Fibroblast of skin of right quadriceps (primary cell): ENCODE measurements at places on chromosomes 16 and 17.

- peak; percentile 18 for DNase-seq
These were observed 1.5 kb downstream of the SLC38A8 start for GRCh38 chr16:84040823-84041820.

DNA sequence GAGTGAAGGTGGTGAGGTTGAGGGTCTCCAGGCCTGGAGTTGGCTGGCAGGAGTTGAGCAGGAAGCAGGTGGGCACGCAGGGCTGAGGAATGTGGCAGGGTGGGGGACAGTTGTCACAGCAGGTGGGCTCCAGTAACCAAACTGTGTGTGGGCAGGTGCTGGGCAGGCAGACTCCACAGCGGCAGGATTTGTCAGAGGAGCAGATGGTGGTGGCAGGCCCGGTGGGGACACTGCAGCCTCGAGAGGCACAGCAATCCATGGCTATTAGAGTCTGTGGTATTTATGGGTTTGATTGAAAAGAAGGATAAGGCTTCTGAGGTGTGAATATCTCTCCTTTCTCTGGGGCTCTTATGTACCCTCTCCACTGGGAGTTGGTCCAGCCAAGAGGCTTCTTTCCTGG lies at the start of gene KRTAP3-3:
Gene KRTAP3-3 (minus strand): TSS at position 326 of the 400 bp plus-strand sequence. CDS start 67 bp downstream, at position 259.
- DNase-seq: no peak

DNA sequence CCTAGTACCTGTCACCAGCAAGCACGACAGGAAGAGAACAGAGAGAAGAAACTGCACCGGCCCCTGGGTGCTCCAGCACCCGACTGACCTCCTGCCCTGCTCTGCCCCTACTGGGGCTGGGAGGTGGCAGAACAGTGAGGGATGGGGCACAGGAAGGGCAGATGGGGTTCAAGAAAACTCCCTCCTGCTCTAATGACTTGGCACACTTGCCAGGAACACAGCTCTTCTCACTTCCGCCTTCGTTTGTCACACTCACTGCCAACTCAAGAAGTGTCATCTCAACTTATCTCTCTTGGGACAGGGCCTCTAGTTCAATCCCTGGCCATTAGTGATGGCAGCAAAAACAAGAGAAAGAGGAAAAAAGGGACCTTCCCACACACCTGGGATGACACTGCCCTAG lies 42.7 kb upstream of the ICAM2 start:
- DNase-seq: no peak

DNA sequence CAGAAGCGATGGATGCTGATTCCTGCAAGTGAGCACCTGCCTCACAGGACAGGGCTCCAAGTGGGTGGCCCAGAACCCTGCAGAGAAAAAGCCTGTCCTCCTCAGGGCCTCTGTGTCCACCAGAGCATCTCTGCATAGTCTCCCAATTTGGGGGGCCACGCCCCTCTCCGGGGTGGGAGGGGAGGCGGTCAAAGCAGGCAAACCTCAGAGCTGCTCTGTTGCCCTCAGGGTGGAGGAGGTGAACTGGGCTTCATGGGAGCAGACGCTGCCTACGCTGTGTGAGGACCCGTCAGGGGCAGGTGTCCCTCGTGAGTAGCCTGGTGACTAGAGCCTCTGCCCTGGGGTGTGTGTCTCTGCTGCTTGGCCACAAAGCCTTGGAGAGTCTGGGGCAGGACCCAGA lies 19.3 kb downstream of the TRPV2 start:
- DNase-seq: no peak

DNA sequence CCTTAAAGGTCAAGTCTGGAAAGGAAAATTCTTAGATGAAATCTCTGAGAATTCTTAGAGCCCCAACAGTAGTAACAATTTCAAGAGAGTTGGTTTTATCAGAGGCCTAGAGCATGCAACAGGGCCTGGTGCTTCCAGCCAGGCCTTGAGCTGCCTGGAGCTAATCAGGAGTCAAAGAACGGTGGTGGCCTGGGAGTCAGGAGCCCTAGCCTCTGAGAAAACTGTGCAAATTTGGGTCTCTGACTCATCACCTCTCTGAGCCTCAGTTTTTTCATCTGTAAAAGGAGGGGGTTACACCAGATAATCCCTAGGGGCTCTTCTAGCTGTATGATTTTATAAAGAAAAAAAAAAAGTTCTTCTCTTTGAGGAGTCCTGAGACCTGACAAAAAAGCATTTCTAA lies 227.3 kb upstream of the RPL38 start:
- DNase-seq: no peak

DNA sequence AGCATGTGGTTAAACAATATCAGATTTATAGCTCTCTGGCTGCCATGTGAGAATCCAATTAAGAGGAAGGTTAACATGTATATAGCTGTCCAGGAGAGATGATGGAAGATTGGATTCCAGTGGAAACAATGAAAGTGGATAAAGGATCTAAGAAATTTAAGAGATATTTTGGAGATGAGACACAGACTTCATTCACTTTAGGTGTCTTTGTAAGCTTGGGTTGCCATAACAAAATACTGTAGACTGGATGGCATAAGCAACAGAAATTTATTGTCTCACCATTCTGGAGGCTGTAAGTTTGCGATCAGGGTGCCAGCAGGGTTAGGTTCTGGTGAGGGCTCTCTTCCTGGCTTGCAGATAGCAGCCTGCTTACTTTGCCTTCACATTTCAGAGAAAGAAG lies 155.9 kb upstream of the MYOCD start:
- peak; percentile 71 for DNase-seq

DNA sequence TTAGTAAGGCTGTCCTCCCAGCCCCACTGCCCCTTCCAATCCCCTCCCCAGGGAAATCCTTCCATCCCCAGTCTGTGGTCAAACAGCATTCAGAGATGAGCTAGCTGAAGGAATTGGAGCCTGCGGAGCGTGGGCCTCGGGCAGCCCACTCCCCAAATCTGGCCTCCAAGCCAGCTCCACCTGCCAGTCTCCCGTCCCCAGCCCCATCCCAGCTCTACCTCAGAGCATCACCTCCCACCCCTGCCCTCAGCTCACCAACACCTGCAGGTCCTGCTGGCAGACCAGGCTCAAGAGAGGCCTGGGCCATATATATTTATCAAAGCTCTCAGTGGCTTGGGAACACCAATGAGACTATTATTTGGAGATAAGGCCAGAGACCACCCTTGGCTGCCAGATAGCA lies 5.2 kb upstream of the SPPL2C start:
- no peak for DNase-seq

DNA sequence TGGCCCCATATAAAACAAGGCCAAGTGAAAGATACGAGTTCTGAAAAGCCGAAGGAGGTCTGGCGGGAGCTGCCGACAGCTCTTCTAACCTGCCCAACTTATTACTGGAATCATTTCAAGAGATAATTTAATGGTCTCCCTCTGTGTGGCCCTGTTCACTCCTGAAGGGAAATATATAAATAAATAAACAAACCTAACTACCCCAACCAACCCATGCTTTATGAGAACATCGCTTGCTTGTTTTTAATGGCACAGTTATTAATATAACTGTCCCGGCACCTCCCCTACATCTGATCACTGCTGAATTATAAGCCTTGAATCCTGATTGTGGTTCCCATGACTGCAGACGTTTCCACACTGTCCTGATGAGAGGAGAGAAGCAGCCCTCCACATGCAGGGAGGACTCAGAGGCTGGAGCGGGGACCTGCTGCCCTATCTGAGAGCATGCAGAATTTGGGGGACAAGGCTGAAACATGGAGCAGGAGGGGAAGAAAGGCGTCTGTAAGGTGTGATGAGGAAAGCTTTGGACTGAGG lies 22.2 kb downstream of the CDK5RAP3 start:
- DNase-seq: no peak

DNA sequence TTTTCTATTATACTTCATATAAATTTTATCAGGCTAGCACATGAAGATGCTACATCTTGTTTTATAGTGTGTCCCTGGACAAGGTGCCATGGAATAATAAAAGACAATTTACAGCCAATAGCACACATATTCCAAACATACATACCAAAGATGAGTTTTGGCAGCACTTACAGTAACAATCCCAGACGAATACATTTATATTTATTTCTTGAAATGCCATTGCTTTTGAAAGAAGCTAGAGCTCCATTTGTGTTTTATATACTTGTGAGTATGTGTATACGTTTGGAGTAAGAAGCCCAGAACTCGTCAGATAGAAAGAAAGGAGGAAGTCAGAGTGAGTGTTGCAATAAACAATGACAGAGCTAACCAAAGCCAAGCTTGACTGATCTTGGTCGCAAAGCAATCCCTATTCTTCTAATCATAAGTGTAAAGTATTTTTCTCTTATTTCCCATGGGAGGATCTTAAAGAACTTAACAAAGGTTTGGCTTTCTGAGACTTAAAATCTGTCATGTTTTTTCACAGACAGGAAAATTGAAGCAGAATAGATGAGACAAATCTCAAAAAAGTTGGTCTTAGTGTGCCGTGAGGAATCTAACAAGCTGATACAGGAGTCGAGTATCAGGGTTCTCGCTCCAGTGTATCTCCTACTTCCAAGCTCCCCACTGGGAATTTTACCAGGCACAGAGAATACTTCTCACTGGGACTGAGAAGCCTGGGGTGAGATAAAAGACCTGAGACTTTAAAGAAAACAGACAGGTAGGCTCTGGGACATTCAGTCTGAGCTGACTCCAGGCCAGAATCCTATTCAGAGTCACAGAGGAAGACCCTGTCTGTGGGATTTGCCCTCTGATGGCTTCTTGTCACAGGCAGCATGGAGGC lies 175.4 kb downstream of the AATF start:
- no peak for DNase-seq

GRCh38 chr17:34024806-34025551 lies 230.1 kb upstream of the CCL2 start:
- no peak for DNase-seq

- no peak for DNase-seq
These were observed 23.8 kb upstream of the CACNG5 start for GRCh38 chr17:66810951-66811682.

DNA sequence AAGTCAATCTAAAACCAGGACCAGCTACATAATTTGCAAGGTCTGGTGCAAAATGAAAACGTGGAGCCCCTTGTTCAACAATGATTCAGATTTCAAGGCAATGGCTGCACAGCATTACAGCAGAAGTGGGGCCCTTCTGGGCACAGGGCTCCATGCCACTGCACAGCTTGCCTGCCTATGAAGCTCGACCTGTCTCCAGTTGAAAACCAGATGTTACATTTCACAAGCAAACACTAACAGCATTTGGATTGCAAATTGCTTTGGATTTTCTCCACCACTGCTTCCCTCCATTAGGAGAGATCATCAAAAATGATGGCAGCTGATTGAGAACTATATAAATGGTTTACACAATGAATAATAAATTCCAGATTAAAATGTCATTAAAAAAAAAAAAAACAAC lies 551.4 kb upstream of the ZFHX3 start:
- no peak for DNase-seq

- no peak for DNase-seq
These were observed 21.9 kb upstream of the LRRC75A start for GRCh38 chr17:16513873-16514272.

- DNase-seq: no peak
These were observed 86.1 kb upstream of the SALL1 start for GRCh38 chr16:51237207-51237606.

- no peak for DNase-seq
These were observed at the start of gene MPO for GRCh38 chr17:58280480-58281217. Gene MPO (minus strand): TSS chr17:58280935. CDS start chr17:58280758, 177 bp downstream.

- no peak for DNase-seq
These were observed 1.2 kb downstream of the ABCA5 start for GRCh38 chr17:69325518-69326376.

GRCh38 chr16:86029131-86029741 lies 130.3 kb downstream of the IRF8 start:
- DNase-seq: peak; percentile 6

DNA sequence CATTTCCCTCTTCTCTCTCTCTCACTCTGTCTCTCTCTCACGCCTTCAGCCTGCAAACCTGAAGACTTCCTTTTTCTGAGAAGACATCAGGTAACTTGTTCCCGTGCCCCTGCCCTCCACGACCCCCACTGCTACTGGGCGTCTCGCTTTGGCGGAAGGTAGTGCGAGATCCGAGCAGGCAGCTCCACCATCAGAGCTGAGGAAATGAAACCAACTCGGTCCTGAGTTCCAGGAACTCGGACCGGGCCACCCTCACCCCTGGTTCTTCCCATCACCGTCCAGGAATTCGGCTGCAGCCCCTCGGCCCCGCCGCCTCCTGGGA lies 585 bp downstream of the MLKL start:
- no peak for DNase-seq

DNA sequence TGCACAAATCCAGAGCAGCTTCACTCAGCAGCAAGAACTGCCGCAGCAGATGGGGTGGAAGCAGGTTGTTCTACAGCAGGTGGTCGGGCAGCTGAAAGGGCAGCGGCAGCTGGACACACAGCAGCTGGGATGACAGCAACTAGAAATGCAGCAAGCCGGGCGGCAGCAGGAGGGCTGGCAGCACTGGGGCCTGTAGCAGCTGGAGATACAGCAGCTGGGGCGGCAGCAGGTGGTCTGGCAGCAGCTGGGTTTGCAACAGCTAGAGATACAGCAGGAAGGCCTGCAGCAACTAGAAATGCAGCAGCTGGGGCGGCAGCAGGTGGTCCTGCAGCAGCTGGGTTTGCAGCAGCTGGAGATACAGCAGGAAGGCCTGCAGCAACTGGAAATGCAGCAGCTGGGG lies 460 bp downstream of the KRTAP4-3 start:
- no peak for DNase-seq

DNA sequence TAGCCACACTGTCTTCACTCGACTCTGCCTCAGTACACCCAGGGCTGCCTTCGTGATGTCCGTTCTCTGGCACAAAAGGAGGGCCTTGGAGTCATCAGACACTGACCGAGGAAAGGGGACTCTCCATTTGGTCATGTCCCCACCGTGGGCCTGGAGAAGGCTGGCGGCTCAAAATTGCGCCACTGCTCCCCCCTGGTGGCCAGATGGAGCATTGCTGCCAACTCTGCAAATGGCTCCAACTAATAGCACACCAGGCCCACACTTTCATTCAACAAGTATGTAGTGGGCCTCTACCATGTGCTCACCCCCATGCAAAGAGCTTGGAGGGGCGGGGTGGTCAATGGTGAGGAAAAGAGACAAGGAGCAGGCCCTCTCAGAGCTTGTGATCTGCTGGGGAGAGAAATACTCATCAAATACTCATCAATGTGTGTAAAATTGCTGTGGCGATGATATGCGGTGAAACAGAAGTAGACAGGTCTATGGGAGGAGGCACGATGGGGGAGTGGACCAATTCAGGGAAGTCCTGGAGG lies 5.2 kb upstream of the GRIN2C start:
- peak; percentile 54 for DNase-seq

DNA sequence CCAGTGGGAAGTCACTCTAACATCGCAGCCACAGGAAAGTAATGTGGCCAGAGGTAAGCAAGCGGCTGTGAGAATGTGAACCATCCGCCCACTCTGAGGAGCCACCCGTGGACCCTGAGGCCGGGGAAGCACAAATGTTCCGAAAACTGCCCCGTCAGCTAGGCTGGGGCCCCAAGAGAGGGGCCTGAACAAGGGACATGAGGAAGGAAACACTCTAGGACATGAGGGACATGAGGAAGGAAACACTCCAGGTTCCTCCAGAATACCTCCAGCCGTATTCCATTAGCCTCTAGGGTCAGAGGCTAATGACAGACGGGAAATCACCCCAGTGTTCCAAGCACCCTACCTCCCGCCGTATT lies 317 bp downstream of the TEFM start:
- peak; percentile 5 for DNase-seq

DNA sequence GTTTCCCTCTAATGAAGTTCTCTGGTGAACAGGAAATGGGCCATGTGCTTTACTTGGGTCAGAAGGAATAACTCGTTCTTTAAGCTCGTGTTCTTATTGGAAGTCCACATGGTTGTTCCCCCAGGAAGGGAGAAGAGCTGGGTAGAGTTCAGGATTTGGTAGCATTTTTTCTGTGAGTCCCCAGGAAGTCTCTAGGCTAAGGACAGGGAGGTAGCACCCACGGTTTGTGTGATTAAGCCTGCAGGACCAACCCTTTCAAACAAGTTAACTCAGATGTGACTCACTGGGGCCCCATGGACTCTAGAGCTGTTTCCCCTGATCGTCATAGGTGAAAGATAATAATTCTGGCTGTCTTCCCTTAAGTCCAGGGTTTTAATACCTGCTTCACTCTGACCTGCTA lies 16.4 kb downstream of the SAP30BP start:
- DNase-seq: peak; percentile 56
